Muscle of leg (tissue), 16 donors: ENCODE measurements at places on chromosomes 4 and X.
A peak's percentile ranks its signal among the peaks of the same experiment; 100 is the strongest.

- peak; percentile 55 for DNase-seq
These were observed 163.9 kb upstream of the SLC7A11 start for GRCh38 chr4:138405934-138406567.

DNA sequence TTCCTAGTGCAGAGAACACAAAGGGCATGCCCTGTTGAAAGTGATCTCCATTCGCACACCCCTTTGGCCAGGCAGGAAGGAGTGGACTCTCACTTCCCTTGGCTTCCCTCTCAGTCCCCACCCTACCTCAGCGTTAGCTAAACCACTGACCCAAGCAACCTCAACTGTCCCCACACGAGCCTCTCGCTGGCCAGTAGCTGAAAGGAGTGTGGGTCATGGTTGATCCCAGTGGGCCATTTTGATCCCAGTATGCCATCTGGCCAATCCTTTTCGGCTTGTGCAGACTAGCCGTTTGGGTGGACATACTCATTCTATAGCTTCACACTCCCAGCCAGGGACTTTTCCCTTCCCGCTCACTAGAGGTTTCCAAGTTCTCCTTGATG lies 24.4 kb upstream of the BCORL1 start:
- DNase-seq = peak; percentile 55

GRCh38 chr4:36241771-36242170 lies 2.5 kb downstream of the ARAP2 start:
- peak; percentile 46 for DNase-seq

DNA sequence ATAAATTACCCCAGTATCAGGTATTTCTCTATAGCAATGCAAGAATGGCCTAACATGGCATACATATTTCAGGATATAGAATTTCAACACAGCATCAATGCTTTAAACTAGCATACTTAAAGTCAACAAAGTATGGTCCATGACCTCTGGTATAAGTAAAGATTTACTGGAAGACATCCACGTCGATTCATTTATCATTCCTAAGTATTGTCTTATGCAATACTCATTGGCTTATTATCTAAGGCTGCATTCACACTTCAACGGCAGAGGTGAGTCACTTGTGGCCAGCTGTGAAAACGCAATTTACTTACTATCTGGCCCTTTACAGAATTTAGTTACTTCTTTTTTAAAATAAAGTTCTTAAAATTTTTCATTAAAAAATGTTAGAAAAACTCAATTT lies 42.6 kb downstream of the ADGRA3 start:
- no peak for DNase-seq

DNA sequence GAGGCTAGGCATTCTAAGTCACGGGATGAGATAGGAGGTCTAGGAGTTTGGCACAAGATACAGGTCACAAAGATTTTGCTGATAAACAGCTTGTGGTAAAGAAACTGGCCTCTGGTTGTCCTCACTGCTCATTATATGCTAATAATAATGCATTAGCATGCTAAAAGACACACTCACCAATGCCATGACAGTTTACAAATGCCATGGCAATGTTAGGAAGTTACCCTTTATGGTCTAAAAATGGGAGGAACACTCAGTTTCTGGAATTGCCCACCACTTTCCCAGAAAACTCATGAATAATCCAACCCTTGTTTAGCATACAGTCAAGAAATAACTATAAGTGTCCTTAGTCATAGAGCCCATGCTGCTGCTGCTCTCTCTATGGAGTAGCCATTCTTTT lies 286.9 kb downstream of the ZNF674 start:
- no peak for DNase-seq

DNA sequence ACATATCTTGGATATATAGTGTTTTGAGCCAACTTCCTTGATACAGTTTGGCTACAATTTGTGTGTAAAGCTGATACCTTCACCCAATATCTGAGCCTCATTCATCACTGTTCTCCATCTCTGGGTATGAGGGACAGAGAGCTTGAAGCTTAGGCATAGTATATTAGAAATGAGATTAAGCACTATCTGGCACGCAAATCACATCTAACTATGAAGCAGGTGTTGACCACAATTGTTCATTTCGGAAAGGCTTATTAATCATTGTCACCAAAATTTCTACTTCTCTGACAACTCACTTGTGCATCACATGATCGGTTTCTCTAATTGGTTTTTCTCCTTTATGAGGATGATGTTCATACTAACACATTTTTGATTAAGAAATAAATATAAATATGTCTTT lies 2.1 kb upstream of the POF1B start:
- DNase-seq = no peak

DNA sequence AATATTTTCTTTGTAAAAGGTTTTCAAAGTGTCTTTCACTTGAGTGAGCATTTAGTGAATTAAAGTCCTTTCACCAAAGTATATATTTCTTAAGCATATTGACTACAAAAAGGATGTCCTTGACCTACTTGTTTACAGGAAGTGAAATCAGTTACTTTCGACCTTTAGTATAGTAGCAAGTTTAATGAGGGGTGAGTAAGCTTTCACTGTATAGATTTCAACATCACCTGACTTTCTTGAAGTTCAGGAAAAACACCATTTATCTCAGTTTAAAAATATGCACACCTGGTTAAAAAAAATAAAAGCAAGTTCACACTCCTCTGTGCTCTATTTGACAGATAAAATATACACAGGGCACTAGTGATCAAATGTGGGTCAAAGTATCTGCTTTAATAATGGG lies 88.1 kb downstream of the CCSER1 start:
- no peak for DNase-seq
